Activated CD8-positive, alpha-beta memory T cell treated with anti-CD3 and anti-CD28 coated beads for 4 hours (primary cell): ENCODE measurements at places on chromosomes 6 and 20.

GRCh38 chr20:57412347-57413029 lies 21.3 kb downstream of the RBM38 start:
- no peak for DNase-seq

- no peak for DNase-seq
Observed at GRCh38 chr20:20210327-20210726, 157.6 kb upstream of the INSM1 start.

GRCh38 chr6:34053721-34054120 lies 92.2 kb downstream of the GRM4 start:
- DNase-seq, result no peak

- no peak for DNase-seq
Observed at GRCh38 chr20:12079490-12079889, 161.8 kb downstream of the BTBD3 start.

- no peak for DNase-seq
Observed at GRCh38 chr6:6858533-6858982, 249.2 kb upstream of the RREB1 start.
